ENCODE measurements at places on chromosomes 6 and 20. TPM values are rescaled to one million over a fixed set of nuclear protein-coding genes. Genes with fewer than 3 reads are reported as not detected.

Gene C20orf202
- not detected for total RNA-seq

Gene SDCBP2
- total RNA-seq, result 3.4 TPM

Gene PNLDC1
- 0.37 TPM for total RNA-seq

Gene SNX5
- 159 TPM for total RNA-seq

Gene TOP1
- total RNA-seq, result 190 TPM

Gene MAFB
- 0.22 TPM for total RNA-seq

Gene MYBL2
- 92.1 TPM for total RNA-seq

Gene MEI4
- not detected for total RNA-seq

Gene BNIP5
- total RNA-seq, result not detected

GRCh38 chr20:1637755-1638154 lies 17.9 kb upstream of the SIRPB1 start:
- no peak overlapping the region for H3K27ac ChIP-seq
- peaks cover 8% of the 10 kb centered on the region for H3K4me1 ChIP-seq
- H3K36me3 ChIP-seq, result no peaks in the 10 kb centered on the region
- H3K27me3 ChIP-seq, result 0 out of 2 replicates have a peak, but pooled peaks cover 6% of the 10 kb centered on the region
- no peak overlapping the region for H3K4me3 ChIP-seq

DNA sequence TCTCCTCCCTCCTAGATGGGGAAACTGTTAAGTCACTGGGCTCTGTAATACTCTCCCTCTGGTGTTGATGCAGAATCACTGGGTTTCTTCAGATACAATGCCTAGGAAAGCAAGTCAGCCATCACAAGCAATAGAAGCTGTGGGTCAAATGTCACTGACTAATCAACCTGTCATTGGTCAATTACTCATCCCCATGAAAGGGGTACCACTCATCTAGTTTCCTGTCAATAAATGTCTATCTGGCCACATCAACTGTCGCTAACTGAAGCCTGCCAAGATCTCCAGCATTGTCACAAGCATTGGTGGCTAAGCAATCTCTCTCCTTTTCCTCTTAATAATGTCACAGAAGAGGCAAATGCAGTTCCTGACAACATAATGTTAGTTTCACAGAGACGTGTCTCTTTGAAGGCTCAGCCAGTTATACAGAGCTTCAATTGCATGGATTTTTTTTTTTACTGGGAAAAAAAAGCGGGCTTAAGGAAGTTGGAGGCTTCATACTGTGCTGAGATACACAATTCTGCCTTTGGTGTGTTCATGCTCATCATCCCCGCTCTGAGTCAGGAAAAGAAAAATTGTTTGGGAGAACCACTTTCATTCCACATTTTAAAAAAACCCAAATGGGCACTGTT lies 355.9 kb downstream of the BTBD9 start:
- H3K36me3 ChIP-seq, result no peaks in the 10 kb centered on the region
- DNase-seq, result peak; percentile 85
- no peak overlapping the region for H3K4me3 ChIP-seq
- peaks cover 11% of the 10 kb centered on the region for H3K4me1 ChIP-seq
- peaks cover 5% of the 10 kb centered on the region for H3K27me3 ChIP-seq

DNA sequence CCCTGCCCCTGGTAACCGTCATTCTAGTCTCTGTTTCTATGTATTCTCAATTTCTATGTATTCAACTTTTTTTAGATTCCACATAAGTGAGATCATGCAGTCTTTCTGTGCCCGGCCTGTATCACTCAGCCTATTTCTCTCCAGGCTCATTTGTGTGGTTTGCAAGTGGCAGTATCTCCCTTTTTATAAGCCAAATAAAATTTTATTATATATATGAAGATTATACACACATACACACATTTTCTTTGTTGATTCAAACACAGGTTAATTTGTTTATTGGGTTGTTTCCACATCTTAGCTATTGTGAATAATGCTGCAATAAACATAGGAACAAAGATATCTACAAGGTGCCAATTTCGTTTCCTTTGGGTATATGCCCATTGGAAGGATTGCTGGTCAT lies 571.7 kb downstream of the DHX35 start:
- no peaks in the 10 kb centered on the region for H3K4me1 ChIP-seq
- H3K36me3 ChIP-seq, result no peaks in the 10 kb centered on the region
- H3K27me3 ChIP-seq, result no peaks in the 10 kb centered on the region

DNA sequence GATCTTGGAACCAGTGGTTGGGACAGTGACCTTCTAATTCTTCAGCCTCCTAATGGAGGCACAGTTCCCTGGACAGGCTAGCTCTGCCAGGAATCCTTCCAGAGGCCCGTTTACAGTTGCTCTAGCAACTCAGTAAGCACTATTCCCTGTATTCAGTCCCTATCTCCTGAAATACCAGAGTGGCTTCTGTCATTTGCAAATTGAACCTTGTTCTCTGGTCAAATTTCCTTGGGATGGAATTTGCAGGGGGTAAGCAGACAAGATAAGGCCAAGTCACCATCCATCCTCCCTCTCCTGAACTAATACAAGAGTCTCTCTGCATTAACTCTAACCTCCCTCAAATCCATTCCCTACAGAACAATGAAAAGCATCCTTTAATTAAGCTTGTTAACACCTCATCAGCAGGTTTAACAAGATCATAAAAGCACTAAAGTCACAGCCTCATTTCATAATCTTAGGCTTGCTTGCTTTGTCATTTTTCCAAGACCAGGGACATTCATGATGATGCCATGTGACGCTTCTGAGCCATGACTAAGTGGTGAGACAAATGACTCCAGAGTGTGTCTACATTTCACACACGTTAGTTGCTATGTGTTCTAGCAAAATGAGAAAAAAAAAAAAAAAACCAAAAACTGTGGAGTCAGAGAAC lies 37.1 kb downstream of the SLC22A23 start:
- no peak overlapping the region for H3K27ac ChIP-seq
- no peak for DNase-seq
- no peak overlapping the region for H3K4me3 ChIP-seq

GRCh38 chr6:164693944-164694343 lies 615.5 kb downstream of the C6orf118 start:
- H3K4me1 ChIP-seq, result no peaks in the 10 kb centered on the region
- H3K4me3 ChIP-seq, result no peak overlapping the region
- no peak overlapping the region for H3K27ac ChIP-seq
- no peaks in the 10 kb centered on the region for H3K36me3 ChIP-seq
- no peaks in the 10 kb centered on the region for H3K27me3 ChIP-seq

DNA sequence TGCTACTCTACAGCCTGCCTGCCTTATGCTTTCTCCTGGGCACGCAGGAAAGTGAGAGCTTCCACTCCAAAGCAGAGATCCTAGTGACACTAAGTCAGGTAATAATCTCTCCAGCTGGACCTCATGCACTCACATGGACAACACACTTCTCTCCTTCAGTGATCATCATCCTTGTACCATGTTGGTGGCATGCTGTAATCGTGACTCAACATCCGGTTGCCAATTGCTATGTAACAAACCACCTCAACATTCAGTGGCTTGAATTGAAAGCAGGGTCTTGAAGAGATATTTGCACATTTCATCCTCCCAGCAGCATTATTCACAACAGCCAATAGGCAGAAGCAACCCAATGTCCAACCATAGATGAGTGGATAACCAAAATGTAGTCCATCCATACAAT lies 40.3 kb upstream of the PPP1R3G start:
- H3K27me3 ChIP-seq, result no peaks in the 10 kb centered on the region
- H3K27ac ChIP-seq, result no peak overlapping the region
- H3K4me1 ChIP-seq, result no peaks in the 10 kb centered on the region
- H3K4me3 ChIP-seq, result no peak overlapping the region
- no peak for DNase-seq

- no peaks in the 10 kb centered on the region for H3K36me3 ChIP-seq
- DNase-seq, result no peak
- no peak overlapping the region for H3K4me3 ChIP-seq
These were observed 89.1 kb downstream of the ME1 start for GRCh38 chr6:83341765-83342164.

DNA sequence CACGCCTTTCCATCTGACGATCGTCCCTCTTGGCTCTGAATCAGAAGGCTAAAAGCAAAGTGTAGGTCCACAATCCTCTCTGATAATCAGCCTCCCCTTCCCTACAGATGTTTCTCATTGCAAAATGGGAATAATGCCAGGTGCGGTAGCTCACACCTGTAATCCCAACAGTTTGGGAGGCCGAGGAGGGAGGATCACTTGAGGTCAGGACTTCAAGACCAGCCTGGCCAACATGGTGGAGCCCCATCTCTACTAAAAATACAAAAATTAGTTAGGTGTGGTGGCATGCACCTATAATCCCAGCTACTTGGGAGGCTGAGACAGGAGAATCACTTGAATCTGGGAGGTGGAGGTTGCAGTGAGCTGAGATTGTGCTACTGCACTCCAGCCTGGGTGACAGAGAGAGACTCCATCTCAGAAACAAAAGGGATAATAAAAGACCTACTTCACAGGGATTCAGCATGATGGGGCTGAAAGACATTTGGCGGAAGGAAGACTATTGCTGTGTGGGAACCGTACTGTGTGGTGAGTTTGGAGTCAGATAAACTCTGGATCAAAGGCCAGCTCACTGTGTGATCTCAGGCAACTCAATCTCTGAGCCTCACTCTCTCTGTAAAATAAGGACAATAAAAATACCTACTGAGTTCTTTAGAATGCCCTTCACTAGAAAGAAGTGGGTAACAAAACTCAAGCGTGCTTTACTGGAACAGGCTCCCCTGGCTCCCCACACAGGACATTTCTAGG lies 15.9 kb upstream of the SLC9A8 start:
- peaks cover 16% of the 10 kb centered on the region for H3K4me1 ChIP-seq
- H3K27me3 ChIP-seq, result no peaks in the 10 kb centered on the region
- no peak overlapping the region for H3K27ac ChIP-seq
- DNase-seq, result no peak
- no peak overlapping the region for H3K4me3 ChIP-seq

DNA sequence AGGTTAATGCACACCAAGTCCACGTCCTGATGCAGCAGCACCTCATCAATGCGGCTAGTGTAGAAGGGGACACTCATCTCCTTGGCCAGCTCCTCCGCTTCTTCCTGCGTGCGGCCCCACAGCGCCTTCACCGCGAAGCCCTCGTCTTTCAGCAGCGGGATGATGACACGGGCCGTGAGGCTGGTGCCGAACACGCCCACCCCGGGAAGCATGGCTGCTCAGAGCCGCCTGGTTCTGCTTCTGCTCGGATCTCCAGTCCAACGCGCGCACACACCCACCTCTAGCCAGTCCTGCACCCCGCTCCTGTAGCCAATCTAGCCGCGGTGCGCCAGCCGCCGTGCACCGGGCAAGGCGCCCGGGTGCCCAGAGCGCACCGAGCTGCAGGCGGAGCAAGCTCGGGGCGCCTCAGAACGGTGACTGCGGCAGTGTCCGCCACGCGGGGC lies 700 bp downstream of the GFOD1 start:
- DNase-seq, result no peak
- H3K4me3 ChIP-seq, result peak overlapping the region; percentile 58
- H3K27ac ChIP-seq, result peak overlapping the region; percentile 54
- peaks cover 7% of the 10 kb centered on the region for H3K4me1 ChIP-seq
- H3K27me3 ChIP-seq, result no peaks in the 10 kb centered on the region

GRCh38 chr20:327186-328026 lies 2.1 kb downstream of the SOX12 start:
- peak overlapping the region; percentile 99 for H3K27ac ChIP-seq
- DNase-seq, result peak; percentile 72
- no peaks in the 10 kb centered on the region for H3K27me3 ChIP-seq
- peaks cover 11% of the 10 kb centered on the region for H3K4me1 ChIP-seq
- H3K4me3 ChIP-seq, result peak overlapping the region; percentile 87

DNA sequence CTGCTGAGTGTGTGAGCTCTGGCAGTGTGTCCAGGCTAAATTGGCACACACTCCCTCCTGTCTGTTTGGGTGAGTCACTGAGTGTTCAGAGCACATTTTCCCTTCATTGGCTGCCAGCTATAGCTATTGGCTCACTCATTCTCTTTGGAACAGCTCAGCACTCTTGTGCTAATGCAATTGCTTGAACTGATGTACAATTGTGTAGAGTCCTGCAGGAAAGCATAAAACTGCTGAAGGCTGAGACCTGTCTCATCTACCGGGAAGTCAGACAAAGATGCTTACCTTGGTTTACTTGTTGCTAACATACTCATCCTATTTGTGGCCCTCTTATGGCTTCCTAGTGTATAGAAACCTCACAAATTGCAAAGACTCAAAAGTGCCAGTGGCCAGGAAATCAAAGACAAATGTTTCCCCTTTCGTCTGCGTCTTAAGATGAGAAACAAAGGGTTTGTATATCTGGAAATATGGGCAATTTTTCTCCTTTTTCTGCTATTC lies 351.0 kb downstream of the BCKDHB start:
- H3K27me3 ChIP-seq, result no peaks in the 10 kb centered on the region
- peak; percentile 38 for DNase-seq
- H3K36me3 ChIP-seq, result no peaks in the 10 kb centered on the region
- no peak overlapping the region for H3K27ac ChIP-seq
- H3K4me1 ChIP-seq, result peaks cover 31% of the 10 kb centered on the region
- H3K4me3 ChIP-seq, result no peak overlapping the region

- H3K4me3 ChIP-seq, result no peak overlapping the region
- H3K27ac ChIP-seq, result peak overlapping the region; percentile 27
- no peaks in the 10 kb centered on the region for H3K36me3 ChIP-seq
- H3K27me3 ChIP-seq, result no peaks in the 10 kb centered on the region
- peaks cover 24% of the 10 kb centered on the region for H3K4me1 ChIP-seq
These were observed 19.7 kb upstream of the NTSR1 start for GRCh38 chr20:62688855-62689460.

Data from HCT116 (cell line).